Uterus (tissue), 4 donors: ENCODE measurements at places on chromosomes 1 and 21.

DNA sequence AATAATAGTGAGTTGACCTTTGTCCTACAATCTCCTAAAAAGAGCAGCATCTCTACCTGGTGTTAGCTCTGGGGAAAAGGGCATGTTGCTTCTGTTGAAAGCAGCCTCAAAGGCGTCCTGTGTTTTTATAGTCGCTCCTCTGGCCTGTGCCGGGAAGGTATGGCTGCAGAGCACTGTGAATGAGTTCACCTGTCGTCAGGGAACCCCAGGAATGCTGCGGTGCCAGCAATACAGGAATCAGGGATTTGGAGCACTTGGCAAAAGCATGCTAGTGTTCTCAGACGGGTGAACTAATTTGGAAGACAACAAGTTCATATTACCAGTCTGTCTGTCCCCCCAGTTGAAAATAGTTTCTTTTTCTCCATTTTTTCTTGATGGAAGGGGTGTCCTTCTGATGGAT is 60.3 kb upstream of the PGD start:
- DNase-seq, result no peak

GRCh38 chr1:20448671-20449071 is 37.3 kb downstream of the CAMK2N1 start:
- no peak for DNase-seq

DNA sequence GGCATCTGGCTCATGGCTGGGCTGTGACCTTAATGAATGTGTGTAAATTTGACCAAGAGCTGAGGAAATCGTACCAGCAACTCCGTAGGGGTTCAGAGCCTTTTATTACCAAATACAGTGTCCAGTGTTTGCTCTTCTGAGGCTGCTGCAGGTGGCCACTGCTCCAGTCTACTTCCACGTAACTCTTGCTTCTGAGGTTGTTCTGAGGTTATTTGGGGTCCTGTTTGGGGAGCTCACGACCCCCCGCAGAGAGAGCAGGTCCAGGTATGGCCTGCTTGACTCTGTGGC is 33.6 kb downstream of the MAN1C1 start:
- DNase-seq, result no peak

GRCh38 chr1:56278061-56278460 is 301.3 kb downstream of the PLPP3 start:
- no peak for DNase-seq

DNA sequence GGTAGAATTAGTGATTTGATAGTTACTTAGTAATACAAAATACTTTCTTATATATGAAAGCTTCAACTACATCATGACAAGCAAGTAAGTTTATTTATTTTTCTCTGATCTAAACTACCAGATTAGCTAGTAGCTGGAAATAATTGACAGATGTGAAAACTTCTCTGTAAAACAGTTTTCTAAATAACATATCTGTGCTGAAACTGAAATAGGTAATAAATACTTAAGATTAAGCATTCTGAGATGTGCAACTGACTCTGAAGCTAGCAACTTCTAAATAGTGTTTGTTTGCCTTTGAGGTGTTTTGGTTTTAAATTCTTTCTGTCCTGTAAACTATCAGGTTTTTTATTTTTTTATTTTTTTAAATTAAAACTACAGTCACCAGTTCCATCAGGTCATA is 18.5 kb upstream of the LHX8 start:
- no peak for DNase-seq

DNA sequence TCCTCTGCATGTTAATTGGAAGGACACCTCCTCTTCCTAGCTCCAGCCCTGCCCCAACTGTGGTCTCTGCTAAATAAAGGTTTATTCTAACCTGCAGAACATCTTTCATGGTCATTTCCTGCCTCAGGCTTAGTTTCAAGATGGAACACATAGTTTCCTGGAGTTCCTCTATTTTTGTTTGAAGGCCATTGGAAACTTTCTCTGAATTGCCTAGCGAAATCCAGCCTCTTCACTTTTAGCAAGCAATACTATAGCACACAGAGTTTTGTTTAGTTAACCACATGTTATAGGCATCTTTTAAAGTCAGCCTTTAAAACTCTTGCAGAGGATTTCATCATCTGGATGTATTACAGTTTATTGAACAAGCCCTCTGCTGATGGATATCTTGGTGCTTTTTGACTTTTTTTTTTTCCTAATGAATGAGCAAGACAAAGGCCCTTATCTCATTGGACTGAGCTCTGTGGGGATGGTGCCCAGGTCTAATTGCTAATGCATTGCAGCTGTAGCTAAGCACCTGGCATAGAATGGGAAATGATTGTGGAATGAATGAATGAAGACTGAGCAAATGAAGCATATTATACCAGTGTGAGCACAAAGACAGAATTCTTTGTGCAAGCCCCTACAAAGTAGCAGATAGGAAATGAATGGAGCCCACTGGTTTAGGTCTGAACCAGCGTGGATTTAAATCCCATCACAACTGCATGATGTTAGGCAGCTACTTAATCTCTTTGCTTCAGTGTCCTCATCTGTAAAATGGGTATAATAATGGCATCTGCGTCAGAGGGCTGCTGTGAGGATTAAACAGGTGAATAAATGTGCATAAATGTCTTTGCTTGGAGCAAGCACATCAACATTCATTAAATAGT is 641 bp upstream of the CFAP107 start:
- no peak for DNase-seq
